Left lung (tissue), 14 donors: ENCODE measurements at places on chromosomes 6 and 20. TPM values are rescaled to one million over a fixed set of nuclear protein-coding genes. Genes with fewer than 3 reads are reported as not detected.
A peak's percentile ranks its signal among the peaks of the same experiment; 100 is the strongest.

The TMC2 gene
- not detected for total RNA-seq

DNA sequence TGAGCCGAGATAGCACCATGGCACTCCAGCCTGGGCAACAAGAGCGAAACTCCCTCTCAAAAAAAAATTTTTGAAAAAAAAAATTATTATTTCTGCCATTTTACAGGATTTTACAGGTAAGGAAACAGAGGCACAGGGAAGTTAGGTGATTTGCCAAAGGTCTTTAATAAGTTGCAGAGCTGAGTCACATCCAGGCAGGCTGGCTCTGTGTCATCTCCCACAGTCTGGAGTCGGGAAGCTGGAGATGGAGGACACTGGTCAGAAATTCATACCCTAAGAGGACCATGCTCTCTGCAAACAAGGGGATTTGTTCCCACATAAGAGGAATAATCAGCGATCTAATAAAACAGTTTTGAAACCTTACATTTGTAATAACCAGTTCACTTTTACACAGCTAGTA is 24.1 kb downstream of the HECA start:
- H3K27ac ChIP-seq: no peak overlapping the region
- peaks cover 12% of the 10 kb centered on the region for H3K4me1 ChIP-seq
- no peaks in the 10 kb centered on the region for H3K27me3 ChIP-seq
- H3K36me3 ChIP-seq: no peaks in the 10 kb centered on the region
- no peak overlapping the region for H3K4me3 ChIP-seq

The KCNK5 gene
- 14.5 TPM for total RNA-seq

The FAM209B gene
- 0.42 TPM for total RNA-seq

The FERMT1 gene
- total RNA-seq: 7.2 TPM

The RIMS1 gene
- 2.0 TPM for total RNA-seq

The PDE10A gene
- 1.3 TPM for total RNA-seq

The LRFN2 gene
- 0.06 TPM for total RNA-seq

GRCh38 chr20:35345189-35345588 is 53.0 kb upstream of the FAM83C start:
- H3K36me3 ChIP-seq: peaks cover 37% of the 10 kb centered on the region
- no peaks in the 10 kb centered on the region for H3K27me3 ChIP-seq
- no peak overlapping the region for H3K27ac ChIP-seq
- H3K4me1 ChIP-seq: no peaks in the 10 kb centered on the region
- DNase-seq: no peak

The EGFL8 gene
- 8.1 TPM for total RNA-seq

The KCNK16 gene
- total RNA-seq: not detected

GRCh38 chr6:95576998-95577303 is 384 bp upstream of the MANEA start:
- H3K27ac ChIP-seq: peak overlapping the region; percentile 94
- peak overlapping the region; percentile 62 for H3K4me3 ChIP-seq
- no peaks in the 10 kb centered on the region for H3K36me3 ChIP-seq
- DNase-seq: no peak
- no peaks in the 10 kb centered on the region for H3K27me3 ChIP-seq

The LY6G6F gene
- total RNA-seq: not detected

The BIRC7 gene
- total RNA-seq: 0.29 TPM

DNA sequence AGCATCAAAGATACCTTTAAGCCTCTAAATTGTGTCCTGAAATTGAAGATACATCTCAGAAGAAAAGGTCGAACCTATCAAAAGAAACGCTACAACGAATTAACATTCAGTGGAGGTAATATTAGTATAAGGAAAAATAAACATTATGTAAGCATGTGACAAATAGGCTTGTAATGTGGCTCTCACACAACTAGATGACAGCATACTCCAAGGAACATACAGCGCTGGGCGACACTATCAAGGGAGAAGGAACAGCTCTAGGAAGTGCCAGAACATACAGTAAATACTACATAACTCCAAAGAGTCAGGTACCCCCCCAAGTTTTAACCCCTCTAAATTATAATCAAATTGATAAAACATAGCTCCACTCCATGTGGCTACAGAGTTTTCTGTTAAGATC is 103.5 kb downstream of the LAMP5 start:
- H3K27ac ChIP-seq: no peak overlapping the region
- peak; percentile 56 for DNase-seq
- H3K4me1 ChIP-seq: peaks cover 6% of the 10 kb centered on the region
- H3K27me3 ChIP-seq: no peaks in the 10 kb centered on the region

- no peaks in the 10 kb centered on the region for H3K27me3 ChIP-seq
- no peak for DNase-seq
- no peak overlapping the region for H3K4me3 ChIP-seq
- H3K27ac ChIP-seq: no peak overlapping the region
These were observed 64.8 kb upstream of the NRSN1 start for GRCh38 chr6:24060982-24061754.

- no peak overlapping the region for H3K4me3 ChIP-seq
- H3K27me3 ChIP-seq: no peaks in the 10 kb centered on the region
- H3K4me1 ChIP-seq: no peaks in the 10 kb centered on the region
- no peak overlapping the region for H3K27ac ChIP-seq
- H3K36me3 ChIP-seq: no peaks in the 10 kb centered on the region
These were observed 86.9 kb downstream of the SOBP start for GRCh38 chr6:107576852-107577251.

DNA sequence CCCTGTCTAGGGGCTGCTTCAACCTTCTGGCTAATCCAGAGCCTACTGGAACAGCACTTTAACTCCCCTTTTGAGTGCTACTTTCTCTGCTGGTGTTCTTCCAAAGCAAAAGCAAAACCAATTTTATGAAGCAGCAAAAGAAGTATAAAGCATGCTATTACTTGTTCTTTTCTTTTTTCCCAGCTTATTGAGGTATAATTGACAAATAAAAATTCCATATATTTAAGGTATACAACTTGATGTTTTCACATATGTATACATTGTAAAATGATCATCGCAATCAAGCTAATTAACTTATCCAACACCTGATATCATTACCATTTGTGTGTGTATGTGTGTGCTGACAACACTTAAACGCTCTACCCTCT is 14.9 kb downstream of the ID4 start:
- no peaks in the 10 kb centered on the region for H3K36me3 ChIP-seq
- no peaks in the 10 kb centered on the region for H3K4me1 ChIP-seq
- H3K27ac ChIP-seq: no peak overlapping the region
- no peak overlapping the region for H3K4me3 ChIP-seq
- no peaks in the 10 kb centered on the region for H3K27me3 ChIP-seq
- DNase-seq: no peak

The CLPSL1 gene
- total RNA-seq: not detected

- H3K27me3 ChIP-seq: no peaks in the 10 kb centered on the region
- no peaks in the 10 kb centered on the region for H3K4me1 ChIP-seq
- no peak for DNase-seq
- no peaks in the 10 kb centered on the region for H3K36me3 ChIP-seq
These were observed 32.4 kb upstream of the TPBG start for GRCh38 chr6:82331031-82331773.

DNA sequence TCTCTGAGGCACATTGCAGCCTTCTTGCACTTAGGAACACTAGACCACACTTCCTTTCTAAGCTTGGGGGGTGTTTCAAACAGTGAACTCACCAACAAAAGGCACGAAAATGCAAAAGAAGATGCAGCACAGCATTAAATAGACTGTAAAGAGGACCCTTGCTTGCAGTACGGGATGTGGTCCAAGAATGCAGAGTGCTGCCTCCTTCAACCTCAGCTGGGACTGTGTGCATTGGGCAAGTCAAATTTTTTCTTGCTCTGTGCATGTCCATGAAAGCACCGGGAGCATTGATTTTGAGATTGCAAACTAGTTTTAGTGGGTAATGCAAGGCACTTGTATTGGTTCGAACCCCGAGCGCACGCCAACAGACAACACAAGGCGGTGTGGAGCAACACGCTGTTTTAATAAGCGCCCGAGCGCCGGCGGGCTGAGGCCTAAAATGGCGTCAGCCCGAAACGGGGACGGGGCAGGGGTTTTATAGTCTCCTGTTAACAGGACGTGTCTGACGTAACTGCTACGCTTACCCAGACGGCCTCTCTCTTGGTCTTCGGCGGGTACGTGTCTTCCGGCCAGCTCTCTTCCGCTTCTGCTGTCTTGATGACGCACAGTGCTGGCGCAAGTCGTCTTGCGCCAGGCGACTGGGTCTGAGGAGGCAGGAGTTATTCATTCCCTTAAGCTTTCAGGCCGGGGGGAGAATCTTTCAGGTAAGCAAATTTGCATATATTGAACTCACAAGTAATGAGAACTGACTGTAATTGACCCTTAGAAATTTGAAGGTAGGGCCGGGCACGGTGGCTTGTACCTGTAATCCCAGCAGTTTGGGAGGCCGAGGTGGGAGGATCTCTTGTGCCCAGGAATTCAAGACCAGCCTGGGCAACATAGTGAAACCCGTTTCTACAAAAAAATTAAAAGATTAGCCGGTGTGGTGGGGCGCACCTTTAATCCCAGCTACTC is 18.7 kb upstream of the ZFP64 start:
- H3K36me3 ChIP-seq: no peaks in the 10 kb centered on the region
- no peaks in the 10 kb centered on the region for H3K4me1 ChIP-seq
- no peak overlapping the region for H3K4me3 ChIP-seq
- no peak overlapping the region for H3K27ac ChIP-seq
- no peaks in the 10 kb centered on the region for H3K27me3 ChIP-seq
- DNase-seq: no peak

The MMP24 gene
- 7.3 TPM for total RNA-seq
